MM.1S (cell line): ENCODE measurements at places on chromosomes 1 and 21.
A peak's percentile ranks its signal among the peaks of the same experiment; 100 is the strongest.

- no peak for DNase-seq
Measured at GRCh38 chr1:19824541-19824940, 9.5 kb upstream of the RNF186 start.

GRCh38 chr1:44405031-44405797 is at the start of gene RNF220:
TSS of gene RNF220 (plus strand) at chr1:44405255.
- no peak for DNase-seq

DNA sequence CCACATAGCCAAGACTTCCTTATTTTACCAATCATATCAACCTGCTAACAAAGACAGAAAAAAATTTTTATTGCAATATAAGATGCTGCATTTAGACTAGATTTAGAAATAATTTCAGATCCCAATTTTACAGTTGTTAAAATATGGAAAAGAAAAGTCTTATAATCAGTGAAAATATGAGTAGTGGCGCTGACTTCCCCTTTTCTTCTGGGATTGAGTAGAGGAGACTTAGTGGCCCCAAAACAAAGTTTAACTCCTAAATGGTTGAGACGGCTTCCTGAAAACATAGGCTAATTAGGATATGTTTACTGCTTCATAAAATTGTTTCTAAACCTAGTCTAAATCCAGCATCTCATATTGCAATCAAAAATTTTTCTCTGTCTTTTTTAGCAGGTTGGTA is 68.4 kb downstream of the RAB3GAP2 start:
- DNase-seq, result no peak

GRCh38 chr1:37399205-37399604 is 75.2 kb upstream of the ZC3H12A start:
- no peak for DNase-seq

DNA sequence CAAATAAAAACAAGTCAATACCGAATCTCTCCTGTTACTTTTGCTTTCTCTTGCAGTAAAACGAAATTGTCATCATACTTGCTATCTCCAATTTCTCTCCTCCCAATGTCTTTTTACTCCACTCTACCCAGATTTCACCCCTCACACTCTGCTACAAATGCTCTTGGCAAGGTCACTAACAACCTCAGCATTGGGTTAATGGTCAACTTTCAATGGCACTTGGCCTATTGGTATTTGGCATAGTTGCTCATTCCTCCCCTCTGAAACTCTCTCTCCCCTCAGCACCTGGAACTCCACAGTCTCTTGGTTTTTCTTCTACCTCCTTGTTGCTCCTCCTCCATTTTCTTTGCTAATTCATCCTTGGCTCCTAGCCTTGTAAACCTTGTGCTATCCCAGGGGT is 367.3 kb downstream of the PTPRU start:
- DNase-seq, result no peak

DNA sequence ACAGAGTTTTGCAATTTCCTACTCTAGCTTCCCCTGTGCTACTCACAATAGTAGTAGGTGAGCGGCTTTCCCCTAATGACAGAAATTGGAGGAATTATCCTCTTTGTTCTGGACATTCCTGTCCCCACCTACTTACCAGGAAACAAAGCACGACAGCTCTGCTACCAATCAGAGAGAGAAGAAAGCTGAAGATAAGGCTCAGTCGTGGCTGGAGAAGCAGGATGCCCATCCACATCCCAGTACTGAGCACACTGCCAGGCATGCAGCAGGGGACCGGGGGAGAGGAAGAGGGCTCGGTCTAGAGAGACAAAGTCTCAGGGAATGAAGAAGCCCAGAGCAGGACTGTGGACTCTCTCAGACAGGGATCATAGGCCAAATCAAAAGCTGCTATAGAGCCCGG is 134.1 kb upstream of the KRTAP19-8 start:
- DNase-seq, result no peak

- no peak for DNase-seq
Measured at GRCh38 chr1:7393136-7393535, 378.0 kb upstream of the VAMP3 start.

DNA sequence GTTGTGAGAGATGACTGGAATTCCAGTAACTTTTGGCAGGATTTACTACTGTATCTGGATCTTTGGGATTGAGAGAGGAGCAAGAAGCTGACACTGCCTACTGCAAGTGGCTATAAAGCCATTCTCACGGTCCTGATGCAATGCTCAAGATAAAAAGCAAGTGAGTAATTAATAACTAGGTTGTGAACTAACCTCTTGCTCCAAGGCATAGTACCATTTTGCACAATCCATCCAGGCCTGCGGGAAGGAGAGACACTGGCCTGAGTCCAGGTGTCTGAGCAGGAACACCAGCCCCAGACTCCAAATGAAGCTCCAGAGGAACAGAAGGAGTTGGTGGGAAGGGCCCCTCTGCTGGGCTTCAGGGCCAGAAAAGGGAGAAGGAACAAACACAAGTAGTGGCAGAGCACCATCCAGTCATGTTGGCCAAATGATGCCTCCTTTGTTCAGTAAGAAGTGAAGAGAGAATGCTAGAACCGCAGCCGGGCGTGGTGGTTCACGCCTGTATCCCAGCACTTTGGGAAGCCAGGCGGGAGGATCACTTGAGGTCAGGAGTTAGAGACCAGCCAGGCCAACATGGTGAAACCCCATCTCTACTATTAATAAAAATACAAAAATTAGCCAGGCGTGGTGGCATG is 9.9 kb upstream of the SLC45A3 start:
- DNase-seq, result no peak

DNA sequence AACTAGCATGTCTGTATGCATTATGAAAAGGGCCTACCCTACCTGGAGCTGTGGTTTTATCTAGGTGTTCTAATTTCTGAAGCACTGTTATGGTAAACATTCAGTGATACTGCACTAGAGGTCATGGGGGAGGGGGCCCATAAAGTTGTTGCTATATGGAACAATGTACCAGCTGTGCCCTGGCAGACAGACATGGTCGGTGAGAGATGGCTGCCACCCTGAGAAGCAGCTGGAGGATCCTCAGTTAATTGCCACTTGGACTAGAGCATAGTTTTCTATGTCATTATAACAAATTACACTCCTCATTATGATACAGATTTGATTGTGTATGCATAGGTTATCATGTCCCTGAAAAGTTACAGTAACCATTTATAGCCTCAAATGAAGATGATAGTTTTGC is 45.4 kb downstream of the ILDR2 start:
- DNase-seq, result no peak

- no peak for DNase-seq
Measured at GRCh38 chr1:955474-955873, 3.6 kb downstream of the NOC2L start.

- no peak for DNase-seq
Measured at GRCh38 chr1:207309745-207310273, 11.7 kb upstream of the CD55 start.

GRCh38 chr1:36166136-36166535 is 10.2 kb downstream of the MAP7D1 start:
- DNase-seq, result no peak

DNA sequence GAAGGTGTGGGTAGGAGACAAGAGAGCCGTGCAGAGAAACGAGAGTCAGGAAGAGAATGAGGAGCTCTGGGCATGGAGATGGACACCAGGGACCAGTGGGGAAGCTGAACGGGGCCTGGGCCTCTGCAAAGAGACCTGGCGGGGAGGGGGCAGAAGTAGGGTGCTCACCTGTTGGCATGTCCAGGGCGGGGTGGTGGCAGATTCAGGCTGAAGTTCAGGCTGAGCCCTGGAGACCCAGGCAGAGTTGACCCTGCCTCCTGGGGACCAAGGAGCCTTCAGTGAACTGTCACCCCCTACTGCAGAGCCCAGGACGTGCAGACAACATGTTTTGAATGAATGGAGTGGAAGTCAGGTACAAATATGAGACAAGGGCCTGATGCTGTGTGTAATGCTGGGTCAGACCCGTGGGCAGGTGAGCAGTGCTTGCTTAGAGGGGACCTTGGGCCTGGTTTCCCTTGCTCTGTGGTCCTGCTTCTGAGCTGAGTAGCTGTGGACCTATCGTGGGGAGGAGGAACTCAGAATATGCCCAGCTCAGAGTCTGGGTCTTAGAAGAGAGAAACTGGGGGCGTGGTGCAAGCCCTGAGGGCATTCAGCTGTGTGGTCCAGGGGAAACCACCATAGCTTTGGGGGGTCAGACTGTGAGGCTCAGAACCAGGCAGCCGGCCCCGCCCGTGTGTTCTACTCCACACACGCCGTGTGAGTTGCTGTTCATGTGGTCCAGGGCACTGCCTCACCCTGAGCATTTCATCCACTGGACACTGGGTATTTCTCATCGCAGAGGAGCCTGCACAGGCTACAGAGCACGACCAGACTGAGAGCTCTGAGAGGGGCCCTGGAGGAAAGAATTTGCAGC is 21.3 kb upstream of the UMODL1 start:
- DNase-seq, result no peak

DNA sequence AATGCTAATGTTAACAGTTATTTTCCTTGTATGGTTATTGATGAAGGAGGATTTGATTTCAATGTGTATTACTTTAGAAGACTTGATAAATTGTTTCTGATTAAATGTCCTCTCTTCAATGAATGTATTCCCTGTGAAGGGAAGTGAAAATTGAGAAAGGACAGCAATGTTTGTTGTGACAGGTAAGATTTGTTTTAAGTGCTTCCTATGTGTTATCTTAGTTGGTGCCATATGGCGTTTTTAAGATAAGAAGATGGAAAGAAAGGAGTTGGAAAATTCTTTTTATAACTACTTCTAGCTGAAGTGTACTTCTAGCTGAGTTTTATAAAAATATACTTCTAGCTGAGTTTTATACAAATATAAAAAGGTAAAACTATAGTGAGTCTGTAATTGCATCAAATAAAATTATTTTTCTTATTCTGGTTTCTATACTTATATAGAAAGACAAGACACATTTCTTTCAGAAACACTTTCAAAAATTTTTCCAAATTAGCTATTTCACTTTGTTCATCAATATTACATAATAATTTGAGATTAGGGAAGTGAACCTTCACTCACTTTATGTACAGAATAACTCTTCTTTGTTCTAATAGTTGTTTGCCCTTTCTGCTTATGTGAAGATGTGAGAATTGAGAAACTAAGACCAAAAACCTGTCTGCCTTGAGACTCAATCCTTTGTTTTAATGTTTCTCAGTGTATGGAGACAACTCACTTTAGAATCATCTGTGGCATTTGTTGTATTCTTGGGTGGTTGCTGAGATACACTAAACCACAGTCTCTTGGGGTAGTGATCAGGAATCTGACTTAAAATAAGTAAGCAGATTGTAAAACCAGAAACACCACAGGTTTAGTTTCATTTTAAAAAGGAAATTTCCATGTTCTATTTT is 382.9 kb upstream of the B3GALT2 start:
- peak; percentile 62 for DNase-seq

- DNase-seq, result peak; percentile 64
Measured at GRCh38 chr21:32921632-32922230, 104.0 kb upstream of the OLIG2 start.

GRCh38 chr1:184493987-184494388 is 107.2 kb downstream of the C1orf21 start:
- DNase-seq, result no peak

DNA sequence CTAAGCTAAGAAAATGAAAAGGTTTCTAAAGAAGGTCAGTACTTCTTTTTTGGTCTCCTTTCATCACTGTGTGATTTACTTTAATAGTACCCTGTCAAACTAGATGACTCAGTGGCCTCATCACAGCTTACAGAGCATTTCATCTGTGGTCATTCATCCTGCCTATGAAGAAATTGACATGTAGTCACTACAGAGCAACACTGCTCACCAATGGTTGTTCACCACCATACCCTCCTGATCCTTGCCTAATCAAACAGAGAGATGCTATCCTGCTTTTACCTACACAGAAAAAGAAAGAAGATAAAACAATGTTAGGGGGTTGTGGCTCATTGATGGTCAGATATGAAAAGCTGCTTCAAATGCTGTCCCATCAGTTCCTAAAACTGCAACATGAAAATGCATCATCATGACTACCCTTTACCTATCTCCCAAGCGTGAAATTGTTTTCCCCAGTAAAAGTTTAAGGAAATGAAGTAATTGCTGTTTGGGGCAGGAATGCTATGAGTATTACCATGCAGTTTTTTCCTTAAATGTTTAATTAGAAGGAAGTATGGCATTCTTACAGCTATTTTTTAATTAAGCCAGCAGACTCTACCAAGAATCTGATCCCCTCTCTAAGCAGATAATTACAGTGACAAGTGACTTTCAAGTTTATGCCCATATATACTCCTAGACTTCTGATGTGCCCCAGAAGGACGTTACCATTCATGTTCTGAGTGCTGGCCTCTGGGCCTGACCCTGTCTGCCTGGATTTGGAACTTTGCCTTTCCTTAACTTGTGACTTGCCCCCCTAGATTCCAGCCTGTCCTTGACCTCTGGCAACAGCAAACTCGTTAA is 46.1 kb upstream of the FBXO28 start:
- no peak for DNase-seq

- DNase-seq, result no peak
Measured at GRCh38 chr1:30789388-30790255, 32.0 kb upstream of the LAPTM5 start.

GRCh38 chr1:35790670-35791069 is 17.1 kb upstream of the AGO4 start:
- no peak for DNase-seq

- DNase-seq, result peak; percentile 18
Measured at GRCh38 chr1:225651872-225652728, 823 bp downstream of the ENAH start.

GRCh38 chr1:201091256-201091655 is 21.0 kb downstream of the CACNA1S start:
- DNase-seq, result no peak

- no peak for DNase-seq
Measured at GRCh38 chr1:53126495-53126894, 15.9 kb downstream of the SLC1A7 start.

GRCh38 chr1:173095632-173096031 is 44.9 kb upstream of the TNFSF18 start:
- no peak for DNase-seq

DNA sequence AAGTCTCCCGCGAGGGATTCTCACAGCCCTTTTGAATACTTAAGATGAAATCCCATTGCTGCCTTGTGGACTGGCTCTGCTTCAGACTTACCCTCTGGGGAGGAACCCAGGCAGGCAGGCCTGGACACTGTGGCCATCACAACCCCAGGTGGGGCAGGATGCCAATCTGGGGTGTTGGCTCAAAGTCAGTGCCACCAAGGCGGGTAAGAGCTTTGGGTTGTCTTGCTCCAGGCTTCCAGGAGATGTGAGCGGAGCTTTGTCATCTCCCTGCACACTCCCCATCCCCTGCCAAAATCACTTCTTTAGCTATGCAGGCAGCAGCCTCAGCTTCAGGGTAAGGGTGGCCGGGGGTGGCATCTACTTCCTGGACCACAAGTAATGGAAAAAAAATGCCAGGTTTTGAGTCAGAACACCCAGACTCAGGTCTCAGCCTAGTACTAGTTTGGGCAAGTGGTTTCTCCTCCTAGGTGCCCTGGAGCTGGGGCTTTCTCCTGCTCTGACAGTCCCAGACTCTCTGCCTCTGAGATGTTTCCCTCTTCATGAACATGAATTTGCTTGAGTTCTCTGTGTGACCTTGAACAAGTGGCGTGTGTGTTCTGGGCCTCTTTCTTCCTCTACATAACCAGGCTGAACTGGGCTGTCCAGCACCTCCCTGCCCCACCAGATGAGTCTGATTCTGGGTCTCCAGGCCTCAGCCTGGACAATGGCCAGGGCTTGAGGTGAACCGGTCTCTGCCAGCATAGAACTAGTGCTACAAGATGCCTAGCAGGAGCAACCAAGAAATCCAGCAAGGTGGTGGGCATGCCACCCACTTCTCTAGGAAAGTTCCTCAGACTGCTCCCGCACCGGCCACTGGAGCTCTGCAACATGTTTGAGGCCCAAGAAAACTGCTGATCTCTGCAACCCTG is 65.4 kb downstream of the VWA5B1 start:
- no peak for DNase-seq
